ENCODE measurements at places on chromosomes 11 and 22.

DNA sequence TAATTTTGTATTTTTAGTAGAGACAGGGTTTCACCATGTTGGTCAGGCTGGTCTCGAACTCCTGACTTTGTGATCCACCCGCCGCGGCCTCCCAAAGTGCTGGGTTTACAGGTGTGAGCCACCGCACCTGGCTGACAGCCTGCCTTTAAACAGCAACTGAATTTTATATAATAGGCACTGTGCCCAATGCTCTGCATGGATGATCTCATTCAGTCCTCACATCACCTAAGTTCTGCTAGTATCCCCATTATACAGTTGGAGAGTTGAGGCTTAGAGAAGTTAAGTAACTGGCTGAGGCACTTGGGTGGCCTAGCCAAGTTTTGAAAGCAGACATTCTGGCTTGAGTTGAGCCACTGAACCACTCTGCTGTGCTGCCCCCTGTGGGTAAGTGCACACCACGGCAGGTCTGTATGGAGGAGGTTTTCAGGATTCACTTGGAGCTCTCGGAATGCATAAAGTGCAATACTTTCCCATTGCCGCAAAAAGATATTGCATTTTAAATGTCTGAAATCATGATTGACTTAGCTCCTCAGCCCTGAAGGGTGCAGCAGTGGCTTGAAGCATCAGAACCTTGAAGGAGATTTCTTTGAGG is 112.4 kb downstream of the LDLRAD3 start:
- no peak for DNase-seq

DNA sequence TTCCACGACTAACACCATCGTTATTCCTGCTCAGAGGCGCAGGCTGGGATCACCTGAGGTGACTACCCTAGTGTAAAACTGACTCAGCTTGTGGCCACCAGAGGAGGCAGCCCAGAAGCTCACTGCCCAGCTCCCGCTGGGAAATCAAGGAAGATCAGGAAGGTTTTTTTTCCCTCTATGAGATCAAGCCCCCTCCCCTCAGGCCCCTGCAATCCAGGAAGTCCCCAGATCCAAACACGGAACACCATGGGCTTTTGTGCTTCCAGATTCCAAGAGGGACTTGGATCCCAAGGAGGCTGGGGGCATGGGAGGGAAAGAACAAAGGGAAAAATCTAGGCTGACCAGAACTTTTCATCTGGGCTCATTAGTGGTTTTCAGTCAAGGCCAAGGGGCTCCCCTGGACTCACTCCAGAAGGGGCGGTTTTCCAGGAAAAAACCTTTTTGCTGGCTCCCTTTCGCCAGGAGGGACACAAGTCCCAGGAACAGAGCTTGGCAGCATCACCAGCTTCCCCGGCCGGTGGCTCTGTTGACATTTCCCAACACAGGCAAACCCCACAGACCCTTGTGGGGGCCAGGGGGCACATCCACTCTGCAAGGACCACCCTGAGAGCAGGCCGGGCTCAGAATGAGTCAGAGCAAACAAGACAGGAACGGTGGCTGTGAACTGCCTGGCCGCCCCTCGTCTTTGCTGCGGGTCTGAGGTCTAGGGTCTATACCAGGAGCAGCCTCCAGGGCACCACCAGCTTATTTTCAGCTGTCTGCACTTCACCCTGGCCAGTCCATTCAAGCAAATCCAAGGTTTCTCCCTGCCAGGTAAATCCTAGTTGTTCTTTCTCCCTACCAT is 36.8 kb downstream of the MYH9 start:
- DNase-seq = no peak

DNA sequence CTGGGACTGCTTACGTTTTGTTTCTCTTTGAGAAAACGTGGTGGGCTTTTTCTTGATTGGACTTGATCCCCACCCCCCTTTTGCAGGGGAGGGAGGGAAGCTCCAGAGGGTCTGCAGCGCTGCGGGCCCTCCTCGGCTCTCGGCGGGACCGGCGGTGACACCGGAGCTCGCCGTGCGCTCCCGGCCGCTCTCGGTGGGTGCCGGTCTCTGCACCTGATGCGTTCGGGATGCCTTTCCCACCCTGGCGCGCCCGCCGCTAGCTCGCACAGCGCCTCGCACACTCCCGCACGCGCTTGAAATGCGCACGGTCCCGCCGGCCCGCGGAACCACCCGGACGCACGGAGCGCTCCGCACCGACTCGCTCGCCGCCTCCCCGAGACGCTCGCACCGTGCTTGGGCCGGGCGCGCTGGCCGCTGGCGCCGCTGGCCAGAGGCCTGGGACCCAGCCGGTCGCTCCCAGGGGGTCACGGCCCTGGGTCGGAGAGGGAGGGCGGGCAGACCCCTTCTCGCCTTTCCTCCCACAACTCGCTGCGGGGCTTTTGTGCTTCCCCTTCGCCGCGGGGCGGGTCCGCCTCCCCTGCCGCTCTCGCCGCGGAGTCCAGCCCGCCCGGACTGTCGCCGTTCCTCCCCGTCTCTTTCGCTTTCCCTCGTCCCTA is 1.0 kb downstream of the ZBTB16 start:
- DNase-seq = no peak

GRCh38 chr22:46969491-46969890 is 207.0 kb downstream of the TBC1D22A start:
- no peak for DNase-seq

DNA sequence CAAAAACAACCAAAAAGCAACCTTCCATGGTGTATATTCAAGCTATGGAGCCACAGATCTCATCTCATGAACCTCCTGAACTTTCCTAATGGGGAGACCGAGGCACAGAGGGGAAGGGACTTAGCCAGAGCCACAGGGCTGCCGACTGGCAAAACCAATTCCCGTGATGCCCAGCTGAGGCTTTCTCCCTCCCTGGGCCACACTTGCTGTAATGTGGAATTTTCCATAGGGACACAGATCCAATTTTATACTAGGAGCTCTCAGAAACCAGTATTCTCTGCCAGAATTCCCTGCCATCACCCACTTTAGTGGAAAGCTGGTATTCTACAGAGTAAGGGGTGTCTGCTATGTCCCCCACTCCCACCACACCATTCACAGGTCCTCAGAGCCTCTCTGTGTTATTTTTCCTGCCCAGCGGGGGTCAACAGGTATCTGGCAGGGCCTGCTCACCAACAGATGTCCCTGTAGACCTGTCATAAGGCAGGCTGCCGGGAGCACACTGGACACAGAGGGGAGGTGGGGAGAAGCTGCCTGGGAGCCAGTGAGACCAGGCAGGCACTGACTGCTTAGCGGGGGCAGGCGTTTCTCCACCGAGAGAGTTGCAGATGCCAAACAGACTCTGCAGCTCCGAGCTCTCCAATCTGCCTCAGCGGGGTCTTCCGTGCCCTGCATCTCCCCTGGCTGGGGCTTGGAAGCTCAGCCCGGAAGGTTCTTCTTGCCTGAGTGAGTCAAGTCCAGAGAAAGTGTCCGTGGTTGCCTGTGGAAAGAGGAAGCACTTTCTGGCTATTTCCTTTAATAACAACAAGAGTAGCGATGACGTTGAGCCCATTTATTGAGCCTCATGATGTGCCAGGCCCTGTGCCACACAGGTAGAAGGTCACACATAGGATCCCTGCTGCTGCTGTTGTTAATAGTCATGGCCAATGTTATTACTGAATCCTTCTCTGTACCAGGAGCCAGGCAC is 26.3 kb downstream of the RPS6KA4 start:
- DNase-seq = no peak

DNA sequence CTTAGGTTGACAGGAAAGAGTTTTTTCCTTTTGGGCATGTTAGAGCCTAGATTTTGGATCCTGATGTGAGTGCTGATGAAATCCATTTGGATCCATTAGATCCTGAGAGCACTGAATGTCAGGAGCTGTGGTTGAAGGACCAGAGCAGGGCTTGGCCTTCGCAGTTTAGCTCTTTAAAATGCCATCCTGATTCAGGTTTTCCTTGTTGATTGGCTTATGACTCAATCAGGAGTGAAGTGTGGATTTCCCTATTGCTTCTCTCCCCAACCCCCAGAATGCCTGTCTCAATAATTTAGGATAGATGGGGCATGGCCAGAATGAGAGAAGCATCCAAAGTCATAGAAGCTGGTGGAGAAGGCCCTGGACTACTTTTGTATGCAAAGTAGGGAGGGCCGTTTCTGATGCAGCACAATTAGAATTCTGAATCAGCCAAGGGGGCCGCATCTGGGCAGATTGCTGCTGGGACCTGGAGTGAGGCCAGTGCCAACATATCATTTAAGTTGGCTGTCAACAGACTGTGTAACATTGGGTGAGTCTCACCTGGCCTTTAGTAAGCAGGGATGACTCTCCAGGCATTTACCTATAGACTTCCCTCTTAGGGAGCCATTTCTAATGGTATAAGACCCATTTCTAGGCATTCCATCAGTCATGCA is 80.5 kb downstream of the TEAD1 start:
- DNase-seq = no peak

GRCh38 chr22:43481568-43482317 is 69.9 kb downstream of the MPPED1 start:
- no peak for DNase-seq

- no peak for DNase-seq
These were observed 198.3 kb downstream of the GRIK4 start for GRCh38 chr11:120709808-120710207.

GRCh38 chr22:42967933-42968332 is 47.0 kb downstream of the PACSIN2 start:
- no peak for DNase-seq

GRCh38 chr11:44219830-44220796 is 89.8 kb downstream of the ALX4 start:
- no peak for DNase-seq

DNA sequence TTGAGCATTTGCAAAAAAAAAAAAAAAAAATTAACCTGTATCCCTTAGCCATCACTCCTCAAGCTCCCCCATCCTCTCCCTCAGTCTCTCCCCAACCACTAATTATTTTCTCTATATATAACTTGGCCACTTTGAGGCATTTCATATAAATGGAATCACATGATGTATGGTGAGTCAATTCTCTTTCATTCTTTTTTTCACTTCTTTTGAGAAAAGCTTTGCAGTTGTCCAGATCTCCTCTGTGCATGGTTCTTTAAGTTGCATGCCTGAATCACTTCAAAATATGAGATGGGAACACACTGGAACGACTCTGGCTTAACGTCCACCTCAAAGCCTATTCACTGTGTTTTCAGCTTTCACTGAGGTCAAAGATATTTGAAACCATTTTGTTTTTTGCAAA is 40.7 kb downstream of the SHANK2 start:
- no peak for DNase-seq

DNA sequence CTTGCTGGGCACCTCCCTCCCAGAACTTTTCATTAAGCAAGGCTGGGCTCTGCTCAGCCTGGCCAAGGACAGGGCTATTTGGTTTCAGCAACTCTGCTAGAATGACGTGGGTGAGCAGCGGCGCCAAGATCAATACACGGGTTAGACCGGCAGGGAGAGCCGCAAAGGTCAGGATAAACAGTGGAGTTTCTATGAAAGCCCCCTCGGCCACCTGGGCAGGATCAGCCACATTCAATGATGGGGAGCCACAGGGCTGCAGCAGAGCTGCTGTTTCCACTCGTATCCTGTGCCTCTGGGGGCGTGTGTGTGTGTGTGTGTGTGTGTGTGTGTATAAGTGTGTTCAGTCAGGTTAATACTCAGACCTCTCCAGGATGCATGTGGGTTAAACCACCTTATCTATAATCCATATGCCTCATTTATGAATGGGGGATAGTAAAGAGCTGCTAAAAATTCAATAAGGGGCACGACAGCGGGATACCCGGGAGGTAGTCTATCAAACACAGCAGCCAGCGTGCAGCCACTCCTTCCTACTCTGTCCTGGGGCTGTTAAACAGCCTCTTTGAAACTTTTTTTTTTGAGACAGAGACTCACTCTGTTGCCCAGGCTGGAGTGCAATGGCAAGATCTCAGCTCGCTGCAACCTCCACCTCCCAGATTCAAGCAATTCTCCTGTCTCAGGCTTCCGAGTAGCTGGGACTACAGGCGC is 34.8 kb downstream of the MYH9 start:
- DNase-seq = no peak

DNA sequence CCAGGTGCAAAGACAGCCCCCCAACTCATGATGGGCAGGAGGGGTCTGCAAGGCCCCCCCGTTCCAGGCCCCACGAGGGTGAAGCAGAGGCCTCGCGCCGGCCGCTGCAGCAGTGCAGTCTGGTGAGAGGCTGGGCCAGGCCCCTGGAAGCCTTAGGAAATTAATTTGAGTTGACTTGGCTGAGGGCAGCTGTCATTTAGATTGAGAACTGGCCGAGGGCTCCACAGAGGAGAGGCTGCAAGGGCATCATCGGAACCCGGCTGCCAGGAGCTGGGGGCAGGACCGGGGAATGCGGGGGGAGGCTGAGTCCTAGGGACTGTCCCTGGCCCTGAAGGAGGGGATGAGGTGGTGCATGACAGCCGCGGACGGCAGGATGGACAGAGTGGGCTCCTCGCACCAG is 39.9 kb downstream of the MN1 start:
- no peak for DNase-seq

DNA sequence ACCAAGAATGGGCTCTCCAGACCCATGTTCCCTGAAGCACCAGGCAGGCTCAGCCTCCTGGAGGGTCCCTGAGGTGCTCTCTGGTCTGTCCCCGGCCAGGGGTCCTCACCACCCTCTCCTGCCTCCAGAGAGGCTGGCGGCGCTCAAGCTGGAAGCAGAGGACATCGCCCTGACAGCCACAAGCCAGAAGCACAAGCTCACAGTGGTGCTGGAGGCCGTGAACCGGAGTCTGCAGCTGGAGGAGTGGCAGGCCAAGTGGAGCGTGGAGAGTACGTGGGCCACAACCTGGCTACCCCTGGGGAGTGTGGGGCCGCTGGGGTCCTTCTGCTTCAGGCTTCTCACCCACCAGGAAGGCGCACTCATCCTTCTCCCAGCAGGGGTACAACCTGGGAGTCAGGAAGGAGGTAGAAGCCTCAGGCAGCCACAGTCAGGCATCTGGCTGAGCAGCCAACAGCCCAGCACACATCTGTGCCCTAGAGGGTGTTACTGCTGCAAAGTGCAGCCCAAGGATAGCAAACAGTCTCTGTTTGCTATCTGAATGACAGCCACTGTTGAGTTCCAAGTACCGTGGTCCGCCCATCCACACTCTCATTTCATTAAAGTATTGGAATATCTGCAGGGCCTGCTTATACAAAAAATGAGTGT is 8.4 kb downstream of the PARVG start:
- DNase-seq = no peak

DNA sequence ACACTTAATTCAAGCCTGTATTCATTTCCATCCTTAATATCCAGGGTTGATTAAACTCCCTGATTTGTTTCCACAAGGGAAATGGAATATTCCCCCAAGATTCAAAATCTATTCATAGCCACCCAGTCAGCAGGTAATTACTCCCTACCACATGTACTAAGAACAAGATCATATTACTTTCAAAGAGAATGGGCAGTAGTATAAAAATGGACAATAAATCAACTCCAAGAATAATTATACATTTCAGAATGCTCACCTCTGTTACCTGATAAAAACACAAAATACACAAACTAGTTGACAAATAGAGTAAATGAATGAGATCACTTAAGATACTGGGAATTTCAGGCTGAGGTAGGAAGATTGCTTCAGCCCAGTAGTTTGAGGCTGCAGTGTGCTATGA is 8.5 kb upstream of the FEZ1 start:
- DNase-seq = no peak

GRCh38 chr11:116918925-116919655 is 81.7 kb upstream of the APOA1 start:
- no peak for DNase-seq
